ENCODE measurements at places on chromosomes 4 and X.

GRCh38 chr4:74112399-74113105 lies 13.6 kb upstream of the CXCL2 start:
- no peak for DNase-seq

GRCh38 chrX:134622056-134622812 lies 36.0 kb downstream of the PLAC1 start:
- DNase-seq = no peak

- no peak for DNase-seq
Observed at GRCh38 chr4:2786152-2786671, 6.7 kb upstream of the SH3BP2 start.

GRCh38 chrX:100994352-100995281 lies 25.1 kb downstream of the ARL13A start:
- no peak for DNase-seq

GRCh38 chrX:122641136-122641535 lies 542.9 kb upstream of the GRIA3 start:
- no peak for DNase-seq

- DNase-seq = no peak
Observed at GRCh38 chrX:97907791-97908190, 1024.1 kb downstream of the RPA4 start.

DNA sequence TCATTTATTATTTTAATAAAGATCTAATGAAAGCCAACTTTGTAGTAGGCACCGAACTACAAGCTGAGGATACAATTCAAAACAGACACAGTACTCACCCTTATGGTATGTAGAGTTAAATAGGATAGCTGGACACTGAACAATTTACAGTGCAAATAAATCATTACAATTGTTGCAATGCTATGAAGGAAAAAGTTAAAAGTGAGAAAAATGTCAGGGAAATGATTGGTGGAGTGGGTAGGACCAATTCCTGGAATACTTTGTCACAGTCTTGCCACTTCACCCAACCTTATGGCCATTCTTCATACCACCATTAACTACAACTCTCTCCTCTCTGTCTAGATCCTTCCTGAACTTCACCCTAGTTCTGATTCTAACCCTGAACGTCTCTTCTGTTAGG lies 70.1 kb upstream of the CCSER1 start:
- DNase-seq = no peak

DNA sequence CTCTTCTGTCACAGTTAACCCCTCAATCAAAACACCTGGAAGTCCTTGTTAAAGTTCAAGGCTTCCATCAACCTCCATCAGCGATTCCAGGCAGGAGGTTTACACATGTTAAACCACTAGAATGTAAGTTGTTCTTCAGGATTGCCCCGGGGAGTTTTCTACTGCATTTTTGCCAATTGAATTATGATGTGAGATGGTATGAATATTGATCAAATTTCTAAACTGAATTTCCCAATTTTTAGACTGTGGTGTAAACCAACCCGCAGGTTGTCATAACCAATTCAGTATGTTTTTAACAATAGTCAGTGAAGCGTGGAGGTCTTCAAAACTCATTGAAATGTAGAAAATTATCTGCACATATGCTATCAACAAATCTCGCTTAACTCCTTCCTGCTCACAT lies 21.2 kb upstream of the TENM3 start:
- no peak for DNase-seq

Data from right lung (tissue), 10 donors.